Activated CD4-positive, alpha-beta T cell treated with anti-CD3 and anti-CD28 coated beads for 48 hours (primary cell): ENCODE measurements at places on chromosomes 1 and 21.

DNA sequence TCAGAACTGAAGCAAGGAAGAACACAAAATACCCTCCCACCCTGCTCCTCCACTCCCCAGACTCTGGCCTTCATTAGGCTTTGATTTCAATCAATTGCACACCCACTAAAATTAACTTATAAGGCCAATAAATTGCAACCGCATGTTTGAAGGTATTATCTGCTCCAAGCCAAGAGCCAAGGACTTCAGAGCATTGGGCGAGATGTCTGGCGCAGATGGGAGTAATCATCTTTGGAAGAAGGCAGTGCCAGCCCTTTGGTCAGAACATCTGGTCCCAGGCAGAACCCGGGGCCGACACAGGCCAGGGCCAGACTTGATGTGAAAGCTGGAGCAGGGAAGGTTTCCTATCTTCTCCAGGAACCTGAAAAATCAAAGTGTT lies 60.0 kb downstream of the SLC66A1 start:
- DNase-seq: no peak

DNA sequence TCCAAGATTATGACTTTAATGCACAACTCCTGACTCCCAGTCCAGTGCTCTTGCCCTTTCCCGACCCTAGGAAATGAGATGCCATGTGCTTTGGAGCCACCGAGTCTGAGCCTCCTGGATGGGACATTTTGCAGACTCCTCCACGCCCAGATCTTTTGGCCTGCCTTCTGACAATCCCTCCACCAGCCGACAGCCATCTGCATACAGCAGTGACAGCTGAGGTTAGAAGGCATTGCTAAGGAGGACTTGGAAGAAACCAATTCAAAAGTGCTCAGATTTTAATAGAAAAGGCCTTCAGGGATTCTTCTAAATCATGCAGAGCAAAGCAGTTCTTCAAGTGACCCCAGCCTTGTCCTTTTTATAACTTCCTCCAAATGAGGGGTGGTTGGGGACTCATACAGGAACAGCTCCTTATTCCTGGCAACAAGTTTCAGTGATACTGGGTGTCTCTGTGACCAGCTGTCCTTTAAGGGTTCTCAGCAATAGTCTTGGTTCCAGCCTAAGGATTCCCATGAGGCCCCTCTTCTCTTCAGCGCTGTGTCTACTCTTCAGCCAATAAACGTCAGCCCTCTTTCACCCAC lies 369.3 kb downstream of the PBX1 start:
- no peak for DNase-seq

DNA sequence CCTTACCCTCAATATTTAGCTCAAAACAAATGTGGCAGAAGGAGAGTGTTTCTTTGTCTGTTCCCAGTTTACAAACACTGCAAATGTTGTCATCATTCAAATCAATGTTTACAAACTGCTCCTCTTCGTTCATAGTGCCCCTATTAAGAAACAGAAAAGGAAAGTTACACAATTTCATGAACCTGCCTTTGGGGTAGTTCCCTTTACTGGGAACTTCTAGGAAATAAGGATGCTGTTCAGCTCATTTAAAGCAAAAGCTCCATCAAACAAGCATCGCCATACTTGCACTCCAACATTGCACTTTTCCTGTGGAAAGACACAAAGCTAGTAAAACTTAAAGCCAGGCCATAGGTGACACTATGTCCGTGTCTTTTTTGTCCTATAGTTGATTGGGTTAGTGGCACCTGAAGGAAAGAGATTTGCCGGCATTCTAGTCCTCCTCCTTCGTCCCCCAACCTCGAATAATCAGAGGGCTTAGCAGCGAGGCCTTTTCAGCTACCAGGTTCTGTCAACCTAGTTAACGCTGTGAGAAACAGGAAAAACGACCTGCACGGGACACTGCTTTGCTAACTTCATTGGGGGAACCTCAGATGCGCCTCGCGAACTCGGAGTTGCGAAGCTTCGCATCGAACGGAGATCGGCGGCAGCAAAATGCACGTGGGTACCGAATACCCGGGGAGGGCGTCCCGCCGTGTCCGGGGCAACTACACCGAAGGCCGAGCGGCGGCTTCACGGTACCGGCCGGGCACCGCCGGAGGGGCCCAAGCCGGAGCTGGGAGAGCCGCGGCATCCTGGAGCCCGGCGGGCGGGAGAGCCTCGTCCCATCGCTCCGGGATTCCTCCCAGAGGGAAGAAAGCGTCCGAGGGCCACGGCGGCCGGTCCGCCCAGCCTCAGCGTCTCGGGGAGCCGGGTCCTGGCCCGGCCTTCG lies 706 bp downstream of the C21orf91 start:
- DNase-seq: peak; percentile 58

- DNase-seq: no peak
These were observed 35.0 kb downstream of the MORN1 start for GRCh38 chr1:2356401-2356800.

DNA sequence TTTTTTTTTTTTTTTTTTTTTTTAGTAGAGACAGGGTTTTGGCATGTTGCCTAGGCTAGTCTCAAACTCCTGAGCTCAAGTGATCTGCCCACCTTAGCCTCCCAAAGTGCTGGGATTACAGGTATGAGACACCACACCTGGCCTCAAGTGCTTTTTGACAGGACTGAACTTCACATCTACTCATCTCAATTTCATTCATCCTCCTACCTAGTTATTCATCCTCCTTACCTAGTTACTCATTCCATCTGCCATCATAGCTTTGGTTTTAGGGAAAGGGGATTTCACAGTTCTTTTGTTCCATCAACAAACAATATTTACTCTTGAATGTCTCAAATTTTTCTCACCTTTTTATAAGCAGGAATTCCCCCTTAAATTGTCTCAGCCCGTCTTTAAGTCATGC lies 38.6 kb upstream of the RALGPS2 start:
- no peak for DNase-seq

GRCh38 chr1:170676628-170677027 lies 12.7 kb downstream of the PRRX1 start:
- no peak for DNase-seq

GRCh38 chr1:233016798-233017197 lies 66.4 kb downstream of the NTPCR start:
- no peak for DNase-seq

- DNase-seq: peak; percentile 28
These were observed 111.9 kb upstream of the C21orf91 start for GRCh38 chr21:17931080-17931479.

- no peak for DNase-seq
These were observed 36.8 kb downstream of the EVI5 start for GRCh38 chr1:92748138-92748537.

DNA sequence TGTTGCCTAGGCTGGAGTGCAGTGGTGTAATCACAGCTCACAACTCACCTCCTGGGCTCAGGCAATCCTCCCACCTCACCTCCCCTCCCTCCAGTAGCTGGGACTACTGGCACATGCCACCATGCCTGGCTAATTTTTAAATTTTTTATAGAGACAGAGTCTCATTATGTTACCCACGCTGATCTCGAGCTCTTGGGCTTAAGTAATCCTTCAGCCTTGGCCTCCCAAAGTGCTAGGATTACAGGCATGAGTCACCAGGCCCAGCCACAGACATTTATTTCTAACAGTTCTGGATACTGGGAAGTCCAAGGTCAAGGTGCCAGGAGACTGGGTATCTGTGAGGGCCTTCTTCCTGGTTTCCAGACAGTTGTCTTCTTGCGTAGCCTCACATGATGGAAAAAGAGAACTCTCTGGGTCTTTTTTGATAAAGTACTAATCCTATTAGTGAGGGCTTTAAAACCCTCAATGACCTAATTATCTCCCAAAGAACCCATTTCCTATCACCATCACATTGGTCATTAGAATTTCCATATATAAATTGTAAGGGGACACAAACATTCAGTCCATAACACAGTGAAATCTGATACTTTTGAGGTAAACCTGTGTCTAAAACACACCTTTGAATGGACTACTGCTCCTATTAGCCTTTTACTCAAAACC lies 67.9 kb downstream of the PHACTR4 start:
- DNase-seq: no peak

DNA sequence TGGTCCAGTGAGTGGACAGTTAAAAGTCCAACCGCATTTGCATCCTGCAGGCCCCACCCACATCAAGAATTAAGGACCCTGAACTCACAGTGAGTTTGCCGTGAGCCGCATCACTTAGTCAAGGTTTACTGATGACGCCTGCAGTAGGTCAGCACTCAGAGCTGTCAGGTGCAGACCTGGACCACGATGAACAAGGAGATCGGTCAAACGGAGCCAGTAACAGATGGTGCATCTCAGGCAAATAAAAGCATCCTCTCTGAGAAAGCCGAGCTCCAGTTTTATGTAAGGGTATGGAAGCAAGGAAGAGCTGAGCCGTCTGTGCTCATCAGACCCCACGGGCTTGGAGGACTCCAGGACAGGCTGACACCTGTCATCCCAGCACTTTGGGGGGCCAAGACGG lies 4.5 kb downstream of the PRDM15 start:
- no peak for DNase-seq

- no peak for DNase-seq
These were observed 20.8 kb downstream of the TSEN15 start for GRCh38 chr1:184072376-184072775.

DNA sequence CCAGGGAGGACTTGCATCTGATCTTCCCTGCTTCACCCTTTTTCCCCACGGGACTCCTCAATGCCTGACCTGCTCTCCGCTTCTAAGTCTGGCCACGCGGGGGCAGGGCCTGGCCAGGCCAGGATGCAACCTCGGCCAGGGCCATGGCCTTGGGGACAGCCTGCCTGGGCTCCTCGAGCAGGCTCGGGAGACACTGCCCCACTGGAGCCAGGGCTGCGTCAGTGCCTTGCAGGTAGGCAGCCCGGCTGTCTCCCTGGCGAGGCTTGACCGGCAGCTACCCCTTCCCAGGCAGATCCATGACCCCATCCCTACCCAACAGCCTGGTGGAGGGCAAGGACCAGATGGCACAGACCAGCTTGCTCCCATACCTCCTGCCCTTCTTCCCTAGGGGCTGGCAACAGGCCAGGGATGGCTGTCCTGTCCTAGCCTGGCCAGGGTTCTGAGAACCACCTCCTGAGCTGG lies 2.7 kb upstream of the PRDM16 start:
- DNase-seq: no peak

DNA sequence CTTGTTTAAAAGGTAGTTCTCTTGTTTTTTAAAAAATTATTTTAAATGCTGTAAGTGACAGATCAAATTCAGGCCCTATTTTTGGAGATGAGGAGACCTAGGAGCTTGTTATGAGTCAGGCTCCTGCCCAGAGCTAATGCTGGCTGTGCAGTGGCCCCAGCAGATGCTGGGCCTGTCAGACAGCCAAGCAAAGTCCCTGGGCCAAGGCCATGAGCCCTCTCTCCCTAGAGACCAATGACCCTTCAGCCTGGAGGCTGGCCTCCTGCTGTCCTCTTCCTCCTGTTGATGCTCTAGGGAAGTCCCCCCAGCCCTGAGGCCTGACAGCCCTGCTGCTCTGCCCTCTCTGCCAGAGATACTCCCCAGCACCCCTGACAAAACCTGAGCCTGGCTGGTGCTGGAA lies 128.1 kb upstream of the CTTNBP2NL start:
- no peak for DNase-seq

- DNase-seq: peak; percentile 25
These were observed 6.6 kb downstream of the KRTAP10-8 start for GRCh38 chr21:44618504-44618903.

GRCh38 chr1:111161843-111162487 lies 21.9 kb downstream of the CEPT1 start:
- no peak for DNase-seq

- DNase-seq: no peak
These were observed 8.3 kb upstream of the CSF1 start for GRCh38 chr1:109902204-109902985.
